Left renal cortex interstitium (tissue), 4 donors: ENCODE measurements at places on chromosomes 1 and 21. TPM values are rescaled to one million over a fixed set of nuclear protein-coding genes. Genes with fewer than 3 reads are reported as not detected.
A peak's percentile ranks its signal among the peaks of the same experiment; 100 is the strongest.

DNA sequence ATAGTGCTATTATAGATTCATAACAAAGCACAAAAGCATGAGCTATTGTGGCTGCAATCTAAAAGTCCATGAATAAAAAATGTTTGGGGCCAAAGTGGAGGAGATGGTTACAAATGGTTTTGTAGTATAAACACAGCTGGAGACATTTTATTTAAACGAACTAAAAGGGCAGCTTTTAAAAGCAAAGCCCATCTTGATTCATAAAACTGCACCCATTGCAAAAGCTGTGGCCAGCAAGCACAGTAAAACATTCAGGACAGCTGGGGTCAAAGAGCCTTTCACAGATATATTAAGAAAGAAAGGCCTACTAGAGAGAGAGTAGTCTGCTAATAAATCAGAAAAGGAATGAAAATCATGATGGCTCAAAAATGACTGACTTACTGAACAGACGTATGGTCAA is 520.8 kb downstream of the NUF2 start:
- no peak for DNase-seq

DNA sequence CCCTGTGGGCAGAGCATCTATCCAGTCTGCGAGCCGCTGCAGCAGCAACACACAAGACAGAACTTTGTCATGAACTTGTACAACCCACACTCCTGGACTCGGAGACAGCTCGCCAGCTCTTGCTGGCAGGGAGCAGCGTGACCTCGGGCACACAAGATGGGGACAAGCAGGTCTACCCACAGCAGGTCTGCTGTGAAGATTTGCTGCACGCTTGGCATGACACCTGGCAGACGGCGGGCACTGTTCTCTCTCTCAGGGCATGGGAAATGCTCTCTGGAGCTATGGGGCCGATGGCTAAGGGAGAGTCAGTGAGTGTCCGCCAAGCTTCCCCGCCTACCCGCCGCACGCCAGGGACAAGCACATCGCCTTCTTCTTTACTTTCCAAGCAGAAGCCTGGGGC is 90.0 kb downstream of the STUM start:
- DNase-seq, result no peak

GRCh38 chr21:45110873-45111624 is 36.7 kb downstream of the ADARB1 start:
- DNase-seq, result no peak

DNA sequence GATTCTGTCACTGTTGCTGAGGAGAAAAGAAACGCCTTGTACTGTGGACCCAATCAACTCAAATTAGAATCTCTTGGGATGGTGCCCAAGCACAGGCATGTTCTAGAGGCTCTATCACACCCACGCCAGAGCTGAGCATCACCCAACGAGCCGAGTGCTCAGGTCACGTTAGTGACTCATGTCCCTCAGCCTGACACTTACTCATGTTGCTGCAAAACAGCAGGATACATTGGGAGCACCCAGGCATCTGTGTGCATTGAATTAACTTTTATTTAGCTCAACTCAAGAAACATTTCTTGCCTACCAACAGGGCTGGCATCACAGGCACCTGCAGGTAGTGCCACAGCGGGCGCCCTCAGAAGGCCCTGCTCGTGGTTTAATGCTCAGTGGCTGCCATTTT is 149.8 kb downstream of the ETS2 start:
- DNase-seq, result no peak

DNA sequence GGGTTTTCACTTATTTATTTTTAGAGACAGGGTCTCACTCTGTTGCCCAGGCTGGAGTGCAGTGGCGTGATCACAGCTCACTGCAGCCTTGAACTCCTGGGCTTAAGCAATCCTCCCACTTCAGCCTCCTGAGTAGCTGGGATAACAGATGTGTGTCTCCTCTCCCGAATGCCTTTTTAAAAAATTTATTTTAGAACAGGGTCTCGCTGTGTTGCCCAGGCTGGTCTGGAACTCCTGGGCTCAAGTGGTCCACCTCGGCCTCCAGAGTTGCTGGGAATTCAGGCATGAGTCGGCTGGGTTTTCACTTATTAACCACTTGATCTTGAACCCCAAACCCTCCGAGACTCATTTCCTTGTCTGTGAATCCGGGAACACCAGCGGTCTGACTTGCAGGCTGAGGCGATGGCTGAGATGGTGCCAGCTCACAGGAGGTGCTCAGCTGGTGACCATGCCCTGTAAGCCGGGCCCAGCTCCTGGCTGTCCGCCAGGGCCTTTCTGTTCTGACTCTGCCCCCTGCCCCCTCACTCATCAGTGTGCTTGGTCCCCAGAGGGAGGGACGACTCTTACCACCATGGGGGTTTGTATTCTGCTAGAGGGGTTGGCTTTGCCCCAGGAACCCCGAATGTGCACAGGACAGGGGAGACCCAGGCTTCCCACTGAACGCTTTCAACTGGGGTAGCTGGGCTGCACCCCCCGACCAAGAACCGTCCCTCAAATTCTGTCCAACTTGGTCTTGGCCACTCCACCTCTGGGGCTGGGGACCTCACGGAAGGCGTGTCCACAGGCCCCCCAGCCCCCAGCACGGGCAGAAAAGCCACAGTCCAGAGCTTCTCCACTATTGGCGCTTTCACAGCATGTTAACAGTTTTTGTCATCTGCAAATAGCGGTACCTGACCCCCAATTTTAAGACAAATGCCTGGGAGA is 22.5 kb downstream of the MMEL1 start:
- DNase-seq, result no peak

MIS18A gene
- 27.4 TPM for polyA plus RNA-seq

- peak; percentile 44 for DNase-seq
Observed at GRCh38 chr21:18499761-18500376, 96.3 kb upstream of the TMPRSS15 start.

DNA sequence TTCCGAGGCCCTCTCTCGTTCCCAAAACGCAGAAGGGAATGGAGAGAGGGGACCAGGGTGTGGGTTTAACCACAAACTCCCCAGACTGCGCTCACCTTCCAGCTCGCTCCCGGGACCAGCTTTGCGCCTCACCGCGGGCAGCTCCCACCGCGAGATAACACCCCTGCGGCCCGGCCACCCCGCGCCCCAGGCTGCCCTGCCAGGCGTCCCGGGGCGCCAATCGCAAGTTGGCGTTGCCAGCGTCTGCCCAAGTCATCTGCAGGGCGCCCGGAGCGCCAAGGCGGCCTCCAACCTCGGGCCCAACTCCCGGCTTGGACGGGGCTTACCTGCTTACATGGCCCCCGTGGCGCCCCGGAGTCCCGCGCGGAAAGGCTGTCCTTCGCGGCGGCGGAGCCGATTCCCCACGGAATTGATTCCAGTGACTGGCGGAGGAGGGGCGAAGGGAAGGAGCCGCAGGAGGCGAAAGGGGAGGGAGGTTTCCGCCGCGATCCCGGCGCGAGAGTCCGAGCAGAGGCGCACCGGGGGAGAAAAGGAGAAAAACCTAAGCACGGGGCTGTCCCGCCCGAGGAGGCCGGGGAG is 456 bp downstream of the PTPN14 start:
- DNase-seq, result no peak

DNA sequence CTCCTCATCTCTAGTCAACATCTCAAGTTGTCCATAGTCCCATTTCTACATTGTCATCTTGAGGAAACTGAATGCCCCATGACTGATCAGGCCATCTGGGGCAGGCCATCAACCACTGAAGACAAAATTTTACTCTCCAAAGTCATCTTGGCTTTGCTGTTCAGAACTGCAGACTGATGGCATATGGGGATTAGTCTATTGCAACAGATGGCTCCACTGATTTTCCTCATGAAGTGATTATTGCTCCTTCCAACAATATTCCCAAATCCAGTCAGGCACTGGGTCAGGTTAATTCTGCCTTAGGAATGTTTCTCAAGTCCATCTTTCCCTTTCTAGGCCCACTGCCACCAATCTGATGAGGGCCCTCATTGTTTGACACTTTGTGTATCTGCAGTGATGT is 101.7 kb downstream of the ESRRG start:
- no peak for DNase-seq

- DNase-seq, result no peak
Observed at GRCh38 chr1:85612704-85613361, 32.3 kb downstream of the CCN1 start.

DNA sequence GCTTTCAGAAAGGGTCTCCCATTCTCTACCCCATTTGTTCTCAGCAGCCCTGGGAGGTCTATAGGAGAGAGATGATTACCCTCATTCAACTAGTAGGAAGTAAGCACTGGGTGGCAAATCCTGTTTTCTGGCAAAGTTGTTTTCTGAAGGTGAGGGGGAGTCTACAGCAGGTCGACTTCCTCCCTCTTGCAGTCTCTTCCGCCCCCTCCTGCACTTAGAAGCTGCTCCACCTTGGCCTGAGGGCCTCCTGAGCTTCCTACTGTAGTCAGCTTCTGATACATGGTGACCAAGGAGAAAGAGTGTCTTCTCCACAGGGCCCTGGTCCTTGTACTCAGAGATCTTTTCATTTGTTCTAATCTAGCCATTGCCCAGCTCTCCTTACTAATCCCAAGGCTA is 93.1 kb downstream of the RGL1 start:
- no peak for DNase-seq

GRCh38 chr1:41754540-41754939 is 164.2 kb downstream of the HIVEP3 start:
- no peak for DNase-seq

DNA sequence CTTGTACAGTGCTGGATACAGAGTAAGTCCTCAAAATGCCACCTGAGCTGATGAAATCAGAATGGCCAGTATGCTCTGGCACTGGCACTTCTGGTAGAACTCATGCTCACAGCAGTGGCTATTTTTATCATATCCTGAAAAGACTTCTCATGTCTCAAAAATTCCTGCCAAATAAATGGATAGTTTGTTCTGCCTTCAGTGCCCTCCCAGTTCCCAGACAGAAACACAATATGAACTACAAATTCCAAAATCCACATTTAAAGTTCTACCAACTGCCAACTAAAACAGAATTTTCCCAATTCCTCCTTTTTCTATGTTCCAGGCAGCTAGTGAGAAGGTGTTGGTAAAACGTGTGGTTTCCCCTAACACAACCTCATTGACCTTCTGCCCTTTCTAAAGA is 51.4 kb upstream of the RGS1 start:
- DNase-seq, result no peak

- DNase-seq, result no peak
Observed at GRCh38 chr1:35379317-35380000, 111.0 kb downstream of the ZMYM4 start.

- no peak for DNase-seq
Observed at GRCh38 chr1:41780322-41780721, 138.4 kb downstream of the HIVEP3 start.

GRCh38 chr1:25772692-25773245 is 27.2 kb upstream of the SELENON start:
- DNase-seq, result no peak

MPL gene
- 0.30 TPM for polyA plus RNA-seq

PLXNA2 gene
- polyA plus RNA-seq, result 20.0 TPM

VHLL gene
- not detected for polyA plus RNA-seq

GRCh38 chr1:155000411-155000725 is 2.2 kb upstream of the ZBTB7B start:
- peak; percentile 21 for DNase-seq

CFHR4 gene
- polyA plus RNA-seq, result not detected

GRCh38 chr1:151644001-151644400 is 32.2 kb downstream of the SNX27 start:
- DNase-seq, result no peak

DNA sequence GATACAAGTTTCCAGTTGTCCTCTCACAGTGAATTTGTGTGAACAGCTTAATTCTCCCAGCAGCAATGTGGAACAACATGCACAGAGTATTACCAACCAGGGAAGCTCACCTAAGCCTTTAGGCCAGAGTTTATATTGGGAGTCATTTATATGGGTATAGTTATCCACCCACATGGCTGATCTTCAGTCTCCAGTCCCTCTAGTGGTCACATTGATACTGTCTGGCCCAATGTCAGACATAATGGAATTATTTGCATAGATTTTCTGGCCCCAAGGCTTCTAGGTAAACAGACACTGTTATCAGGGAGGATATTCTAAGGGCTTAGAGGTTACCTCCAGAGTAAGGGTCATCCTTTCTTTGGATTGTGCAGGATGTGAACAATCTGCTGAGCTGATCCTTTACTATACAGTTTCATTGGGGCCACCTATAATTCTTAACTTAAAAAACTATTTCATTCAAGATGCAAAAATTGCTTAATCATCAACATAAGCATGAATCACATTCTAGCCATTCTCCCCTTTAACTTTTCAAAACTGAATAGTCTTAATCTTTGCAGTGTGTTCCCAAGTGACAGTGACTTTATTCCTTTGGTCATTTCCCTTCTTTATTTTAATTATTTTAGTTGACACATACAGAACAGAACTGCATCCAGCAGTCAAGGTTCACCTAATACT is 210.9 kb downstream of the LTN1 start:
- no peak for DNase-seq

- DNase-seq, result no peak
Observed at GRCh38 chr1:28313702-28314546, 14.9 kb upstream of the MED18 start.

ACTL8 gene
- polyA plus RNA-seq, result not detected

DNA sequence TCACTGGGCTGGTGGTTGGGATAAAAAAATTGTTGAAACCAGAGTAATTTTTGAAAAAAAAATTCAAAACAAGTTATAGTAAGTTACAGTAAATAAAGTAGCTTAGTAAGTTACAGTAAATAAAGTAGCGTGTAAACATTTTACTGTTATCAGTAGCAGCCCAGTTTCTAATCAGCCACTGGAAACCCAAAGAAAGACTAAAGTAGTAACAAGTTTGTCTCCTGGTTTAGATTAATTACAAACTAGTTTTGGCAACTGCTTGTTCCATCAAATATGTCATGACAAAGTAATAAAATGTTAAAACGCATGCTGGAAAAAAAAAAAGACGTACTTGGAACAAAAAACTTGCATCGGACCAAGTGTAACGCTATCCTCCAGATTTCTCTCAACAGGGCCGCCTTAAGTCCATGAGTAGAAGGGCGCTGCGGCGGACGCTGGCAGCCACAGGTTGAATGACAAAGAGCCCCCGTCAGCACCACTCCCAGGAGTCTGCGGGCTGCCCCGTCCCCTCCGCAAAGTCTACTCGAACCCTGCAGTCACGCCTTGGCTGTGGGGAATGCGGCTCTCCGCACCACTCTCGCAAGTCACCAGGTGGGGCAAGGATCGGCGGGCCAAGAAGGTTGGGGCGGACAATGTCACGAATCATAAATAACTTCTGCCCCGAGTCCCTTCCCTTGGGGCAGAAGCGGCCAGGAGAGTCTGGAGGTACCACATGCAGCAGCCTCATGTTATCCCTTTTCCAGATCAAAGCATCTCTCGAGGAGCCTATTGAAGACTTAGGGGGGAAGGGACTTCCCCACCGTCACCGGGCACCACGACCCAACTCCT is 837 bp downstream of the SLC16A1 start:
- DNase-seq, result peak; percentile 49
